ENCODE measurements at places on chromosomes 3 and 15. TPM values are rescaled to one million over a fixed set of nuclear protein-coding genes. Genes with fewer than 3 reads are reported as not detected.

- no peak for DNase-seq
These were observed 74.1 kb upstream of the RAP2B start for GRCh38 chr3:153087595-153088566.

DNA sequence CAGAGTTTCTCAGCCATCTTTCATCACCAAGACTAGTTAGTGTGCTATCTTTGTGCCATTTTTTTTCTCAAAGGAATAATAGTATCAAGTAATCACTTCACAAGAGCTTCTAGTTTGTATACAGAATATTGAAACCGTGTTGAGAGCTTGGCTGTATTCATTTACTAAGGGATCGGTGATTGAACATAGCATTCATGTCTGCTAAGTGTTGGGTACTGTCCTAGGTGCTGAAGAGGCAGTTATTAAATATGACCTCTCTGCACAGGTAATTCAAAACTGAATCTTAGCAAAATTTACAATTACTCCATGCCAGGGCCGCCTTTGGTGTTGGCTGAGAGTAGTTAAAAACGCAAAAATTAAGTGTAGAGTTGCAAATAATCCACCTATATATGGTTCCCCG, 355.3 kb upstream of the RORA start:
- DNase-seq, result no peak

GRCh38 chr15:86044981-86045380, 34.7 kb upstream of the AGBL1 start:
- no peak for DNase-seq

DNA sequence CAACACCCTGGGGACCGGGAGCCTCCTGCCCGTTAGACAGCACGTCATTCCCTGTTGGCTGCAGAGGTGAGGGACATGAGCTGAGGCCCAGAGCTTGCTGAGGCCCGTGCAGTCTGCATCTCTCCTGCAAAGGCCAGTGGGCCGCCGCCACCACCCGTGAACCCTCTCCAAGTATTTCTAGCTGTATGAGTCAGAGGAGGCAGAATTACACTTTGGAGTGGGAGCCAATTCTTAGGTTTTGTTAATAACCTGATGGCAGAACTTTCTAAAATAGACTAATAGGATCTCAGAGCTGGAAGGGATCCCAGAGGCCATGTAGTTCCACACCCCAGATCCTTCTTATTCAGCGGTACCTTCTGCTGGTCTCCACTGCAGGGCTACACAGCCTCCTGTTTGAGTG, 335.2 kb upstream of the CTDSPL start:
- peak; percentile 76 for DNase-seq

The MASP1 gene
- 5.9 TPM for total RNA-seq

The GPR156 gene
- total RNA-seq, result 0.20 TPM

Data from upper lobe of left lung (tissue), 6 donors.